ENCODE measurements at places on chromosomes 1 and 21.

DNA sequence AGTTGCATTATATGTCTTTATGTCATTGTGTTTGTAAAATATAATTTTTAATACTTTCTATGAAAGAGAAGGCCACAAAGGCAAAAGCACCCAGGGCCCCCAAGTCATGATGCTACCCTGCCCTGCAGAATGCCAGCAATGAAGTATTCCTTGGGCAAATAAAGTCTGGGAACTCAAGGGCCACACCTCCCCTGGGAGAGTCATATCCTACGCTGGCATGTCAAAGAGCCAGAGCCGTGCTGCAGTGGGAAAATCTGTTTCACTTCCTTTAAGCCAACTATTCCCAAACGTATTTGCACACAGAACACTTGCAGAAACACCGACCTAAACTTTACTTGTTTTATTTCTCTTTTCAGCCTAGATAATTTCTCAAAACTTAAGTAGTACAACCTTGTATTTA is 98.4 kb upstream of the KAZN start:
- no peak overlapping the region for H3K27ac ChIP-seq
- H3K4me1 ChIP-seq = no peaks in the 10 kb centered on the region
- no peak overlapping the region for H3K4me3 ChIP-seq
- DNase-seq = no peak
- H3K27me3 ChIP-seq = peaks cover 2% of the 10 kb centered on the region

- no peaks in the 10 kb centered on the region for H3K27me3 ChIP-seq
- H3K36me3 ChIP-seq = peaks cover 90% of the 10 kb centered on the region
- H3K4me3 ChIP-seq = no peak overlapping the region
- H3K27ac ChIP-seq = peak overlapping the region; percentile 75
Observed at GRCh38 chr1:160633330-160633903, 13.4 kb downstream of the SLAMF1 start.

- peak overlapping the region; percentile 84 for H3K4me3 ChIP-seq
- DNase-seq = peak; percentile 88
- peaks cover 5% of the 10 kb centered on the region for H3K36me3 ChIP-seq
- H3K27ac ChIP-seq = peak overlapping the region; percentile 98
- H3K4me1 ChIP-seq = peaks cover 52% of the 10 kb centered on the region
Observed at GRCh38 chr1:150560576-150561253, 11.5 kb downstream of the ADAMTSL4 start.

GRCh38 chr21:32826329-32827167 is 55.0 kb upstream of the PAXBP1 start:
- DNase-seq = peak; percentile 59
- H3K27ac ChIP-seq = no peak overlapping the region
- H3K4me1 ChIP-seq = peaks cover 4% of the 10 kb centered on the region
- peaks cover 13% of the 10 kb centered on the region for H3K27me3 ChIP-seq
- no peaks in the 10 kb centered on the region for H3K36me3 ChIP-seq

DNA sequence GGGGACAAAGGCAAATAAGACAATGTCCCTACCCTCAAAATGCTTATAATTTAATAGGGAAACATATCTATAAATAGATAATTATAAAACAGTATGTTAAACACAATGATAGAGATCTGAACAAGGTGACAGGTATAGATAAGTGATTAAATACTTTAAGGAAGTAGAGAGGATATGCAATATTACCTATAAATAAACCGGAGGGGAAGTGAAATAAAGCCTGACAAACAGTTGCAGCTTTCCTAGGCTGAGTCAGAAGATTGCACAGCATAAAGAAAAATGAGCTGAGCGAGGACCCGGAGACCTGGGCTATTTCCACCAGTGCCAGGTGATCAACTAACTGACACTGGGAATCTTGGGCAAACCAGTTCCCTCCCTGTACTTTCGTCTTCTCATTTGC is 11.5 kb upstream of the PSRC1 start:
- no peaks in the 10 kb centered on the region for H3K4me1 ChIP-seq
- H3K27me3 ChIP-seq = peaks cover 13% of the 10 kb centered on the region
- no peak for DNase-seq
- H3K4me3 ChIP-seq = no peak overlapping the region

- H3K27ac ChIP-seq = no peak overlapping the region
- no peak overlapping the region for H3K4me3 ChIP-seq
- no peak for DNase-seq
- H3K36me3 ChIP-seq = peaks cover 37% of the 10 kb centered on the region
Observed at GRCh38 chr21:42400525-42400924, 3.2 kb upstream of the UBASH3A start.

GRCh38 chr21:28875078-28875477 is 117.6 kb downstream of the LTN1 start:
- H3K27me3 ChIP-seq = no peaks in the 10 kb centered on the region
- H3K4me1 ChIP-seq = peaks cover 2% of the 10 kb centered on the region
- H3K27ac ChIP-seq = no peak overlapping the region
- no peak for DNase-seq

DNA sequence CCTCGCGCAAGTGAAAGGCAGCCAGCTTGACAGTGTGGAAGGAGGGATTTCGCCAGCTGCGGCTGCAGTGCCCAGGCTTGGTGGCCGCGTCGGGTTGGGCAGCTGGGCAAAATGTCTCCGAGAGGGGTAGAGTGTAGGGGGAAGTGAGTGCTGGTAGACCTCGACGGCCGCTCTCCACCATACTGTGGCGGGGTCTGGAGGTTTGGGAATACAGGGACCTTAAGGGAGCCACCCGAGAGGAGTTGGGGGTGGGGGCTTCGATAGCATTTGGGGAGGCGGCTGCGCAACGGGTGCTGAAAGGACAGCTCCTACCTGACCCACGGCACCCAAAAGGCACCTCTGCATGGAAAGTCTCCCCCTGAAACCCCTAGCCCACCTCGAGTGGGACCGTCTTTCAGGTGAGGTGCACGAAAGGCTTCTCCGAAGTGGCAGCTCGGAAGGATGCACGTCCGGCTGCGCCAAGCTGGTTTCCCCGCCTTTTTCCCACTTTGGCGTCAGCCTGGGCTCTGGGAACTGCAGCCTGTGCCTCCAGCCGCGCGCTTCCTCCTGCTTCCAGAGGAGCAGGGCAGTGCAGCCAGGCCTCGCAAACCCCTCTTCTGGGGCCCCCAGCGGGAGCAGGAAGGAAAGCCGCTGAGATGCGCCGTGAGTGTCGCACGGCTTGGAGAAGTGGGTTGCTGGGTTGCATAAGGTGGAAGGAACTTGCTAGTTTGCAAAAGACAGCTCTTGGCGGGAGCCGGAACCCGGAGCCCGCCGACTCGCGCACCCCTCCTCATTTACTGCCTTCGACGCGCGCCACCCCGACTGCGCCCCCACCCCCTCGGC is 531 bp upstream of the HMGN2 start:
- peak overlapping the region; percentile 99 for H3K27ac ChIP-seq
- H3K36me3 ChIP-seq = peaks cover 57% of the 10 kb centered on the region
- peak overlapping the region; percentile 96 for H3K4me3 ChIP-seq
- H3K4me1 ChIP-seq = peaks cover 49% of the 10 kb centered on the region

GRCh38 chr1:2930913-2931723 is 90.1 kb upstream of the ACTRT2 start:
- H3K4me1 ChIP-seq = no peaks in the 10 kb centered on the region
- H3K36me3 ChIP-seq = no peaks in the 10 kb centered on the region
- DNase-seq = no peak
- no peak overlapping the region for H3K4me3 ChIP-seq

DNA sequence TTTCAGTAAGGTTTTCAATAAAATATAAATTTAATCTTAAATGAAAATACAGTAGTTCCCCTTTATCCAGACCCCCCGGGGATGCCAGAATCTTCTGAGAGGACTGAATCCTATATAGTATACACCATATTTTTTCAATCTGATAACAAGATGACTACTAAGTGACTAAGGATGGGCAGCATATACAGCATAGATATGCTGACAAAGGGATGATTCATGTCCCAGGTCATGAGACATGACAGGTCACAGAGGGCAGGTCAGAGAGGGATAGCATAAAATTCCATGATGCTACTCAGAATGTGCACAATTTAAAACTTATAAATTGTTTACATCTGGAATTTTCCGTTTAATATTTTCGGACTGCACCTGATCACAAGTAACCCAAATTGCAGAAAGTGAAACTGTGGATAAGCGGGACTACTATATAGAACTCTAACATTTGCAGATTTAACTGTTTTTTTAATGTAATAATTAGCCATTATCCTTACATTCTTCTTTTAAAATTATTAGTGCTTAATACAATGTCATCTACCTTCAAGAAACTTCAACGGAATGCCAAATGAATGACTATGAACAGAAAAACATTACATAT is 48.8 kb downstream of the LRRC40 start:
- no peak overlapping the region for H3K4me3 ChIP-seq
- peaks cover 8% of the 10 kb centered on the region for H3K36me3 ChIP-seq
- no peak for DNase-seq
- H3K27me3 ChIP-seq = no peaks in the 10 kb centered on the region
- H3K4me1 ChIP-seq = no peaks in the 10 kb centered on the region

GRCh38 chr1:184359909-184360308 is 26.9 kb upstream of the C1orf21 start:
- no peak overlapping the region for H3K27ac ChIP-seq
- no peaks in the 10 kb centered on the region for H3K36me3 ChIP-seq
- H3K4me3 ChIP-seq = no peak overlapping the region
- no peak for DNase-seq
- peaks cover 5% of the 10 kb centered on the region for H3K27me3 ChIP-seq

Data from activated CD4-positive, alpha-beta T cell treated with anti-CD3 and anti-CD28 coated beads, Interleukin-2, amount 10 ng/mL, durations not matched to agents 7 days and 5 days (primary cell).